ENCODE measurements at places on chromosomes 2 and 18.

GRCh38 chr18:46627136-46627535 is 29.9 kb downstream of the LOXHD1 start:
- DNase-seq = no peak

- DNase-seq = no peak
Measured at GRCh38 chr2:179853108-179853507, 8.3 kb downstream of the ZNF385B start.

DNA sequence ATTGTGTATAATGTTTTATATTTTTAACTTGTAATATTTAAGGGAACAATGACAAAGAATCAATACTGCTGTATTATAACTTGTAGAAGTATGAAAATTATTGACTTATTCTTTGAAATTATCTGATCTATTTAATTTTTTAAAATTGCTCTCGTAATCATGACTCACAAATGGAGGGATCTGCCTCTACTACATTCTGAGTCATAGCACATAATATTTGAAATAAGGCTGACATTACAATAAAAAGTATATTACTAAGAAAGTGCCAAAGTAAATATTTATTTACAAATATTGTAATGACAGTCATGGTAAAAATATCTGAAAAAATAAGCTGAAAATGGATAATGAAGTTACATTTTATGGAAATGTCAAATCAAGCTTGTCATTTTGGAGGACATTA is 1144.6 kb upstream of the CDH2 start:
- no peak for DNase-seq

DNA sequence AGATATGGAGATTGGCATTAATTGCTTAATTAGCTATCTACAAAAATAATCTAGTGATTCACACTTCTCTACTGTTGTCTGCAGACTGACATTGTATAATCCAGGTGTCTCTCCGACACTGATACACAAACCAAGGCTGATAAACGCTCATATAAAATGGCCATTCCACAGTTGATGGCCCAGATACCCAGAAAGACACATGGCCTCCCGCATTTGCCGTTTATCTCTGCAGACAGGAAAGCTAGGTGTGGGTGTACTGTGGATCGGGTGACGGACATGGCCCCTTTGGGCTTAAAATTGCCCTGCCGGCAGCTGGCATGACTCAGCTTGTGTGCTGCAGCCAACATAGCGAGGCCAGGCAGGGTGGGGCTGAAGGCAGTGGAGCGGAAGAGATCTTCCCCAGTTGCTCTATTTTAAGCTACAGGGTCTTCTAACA is 18.5 kb downstream of the PMAIP1 start:
- no peak for DNase-seq
